ENCODE measurements at places on chromosomes 11 and 22.

DNA sequence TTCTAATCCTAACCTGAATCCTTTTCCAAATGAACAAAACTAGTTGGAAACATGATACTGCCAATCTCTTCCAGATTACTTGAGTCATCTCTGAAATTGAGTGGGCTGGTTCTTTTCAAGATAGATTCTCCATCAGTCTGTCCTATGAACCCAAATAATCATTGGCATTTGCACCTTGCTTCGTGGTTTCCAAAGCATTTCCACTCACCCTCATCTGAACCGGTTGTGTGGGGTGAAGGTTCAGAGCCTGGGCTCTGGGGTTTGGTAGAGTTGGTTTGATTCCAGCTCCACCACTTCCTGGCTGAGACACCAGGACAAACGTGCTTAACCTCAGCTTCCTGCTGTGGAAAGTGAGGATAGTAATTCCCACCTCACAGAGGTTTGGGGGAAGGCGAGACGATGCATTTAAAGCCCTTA is 206.4 kb upstream of the E2F8 start:
- DNase-seq = no peak

GRCh38 chr11:130908770-130909625 is 7.3 kb downstream of the SNX19 start:
- no peak for DNase-seq

- no peak for DNase-seq
Observed at GRCh38 chr11:119615003-119615881, 113.8 kb downstream of the NECTIN1 start.

- no peak for DNase-seq
Observed at GRCh38 chr11:75100314-75100713, 3.6 kb upstream of the OR2AT4 start.

- no peak for DNase-seq
Observed at GRCh38 chr11:69541001-69541285, 59.5 kb downstream of the LINC01488 start.

DNA sequence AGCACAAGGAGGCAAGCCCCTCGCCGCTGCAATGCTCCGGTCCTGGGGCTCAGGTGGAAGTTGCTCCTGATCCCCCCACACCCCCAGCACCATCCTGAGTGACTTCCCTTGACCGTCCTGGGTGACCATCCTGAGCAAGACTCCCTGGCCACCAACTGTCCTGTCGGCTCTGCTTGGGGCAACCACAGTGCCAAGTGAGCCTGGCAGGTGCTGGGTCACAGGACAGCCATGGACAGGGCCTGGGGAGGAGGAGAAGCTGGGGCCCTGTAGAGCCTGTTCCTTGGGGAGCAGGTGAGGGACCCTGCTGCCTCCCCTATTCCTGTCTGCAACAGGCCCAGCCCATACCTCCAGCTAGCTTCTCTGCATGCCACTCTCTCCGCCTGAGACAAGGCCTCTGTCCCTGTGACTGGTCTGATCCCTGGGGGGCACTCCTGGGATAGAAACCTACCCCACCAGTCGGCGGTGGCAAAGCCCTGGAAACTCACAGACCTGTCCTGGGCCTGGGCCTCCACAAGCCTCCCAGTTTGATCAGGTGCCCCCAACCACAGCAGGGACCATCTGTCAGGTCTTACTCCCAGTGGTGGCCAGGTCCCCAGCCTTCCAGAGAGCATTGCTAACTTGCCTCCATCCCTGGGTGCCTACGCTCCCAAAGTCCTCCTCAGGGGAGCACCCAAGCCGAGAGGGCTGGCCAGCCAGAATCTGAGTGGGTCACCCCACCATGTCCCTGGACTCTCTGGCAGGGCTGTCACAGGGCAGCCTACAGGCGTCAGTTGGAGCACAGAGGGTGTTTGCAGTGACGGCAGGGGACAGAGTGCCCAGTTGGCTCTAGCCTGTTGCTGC is 68.7 kb upstream of the WNT7B start:
- no peak for DNase-seq

- DNase-seq = no peak
Observed at GRCh38 chr11:130370845-130371590, 56.3 kb upstream of the ZBTB44 start.

DNA sequence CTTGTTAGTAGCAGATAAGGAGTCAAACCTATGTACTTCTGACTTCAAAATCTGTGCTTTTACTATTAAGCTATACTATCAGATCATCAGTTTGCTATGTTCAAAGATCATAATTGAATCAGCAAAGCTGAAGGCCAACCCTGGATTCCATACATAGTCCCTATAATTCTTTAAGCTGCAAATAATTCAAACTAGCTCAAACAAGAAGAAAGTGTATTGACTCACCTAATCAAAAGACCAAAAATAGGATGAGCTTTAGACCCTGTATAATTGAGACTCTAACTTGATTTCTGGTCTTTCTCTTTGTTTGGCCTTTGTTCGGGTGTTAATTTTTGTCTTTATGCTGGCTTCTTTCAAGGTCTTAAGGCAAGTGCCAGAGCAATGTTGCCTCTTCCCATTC is 213.7 kb downstream of the CWF19L2 start:
- no peak for DNase-seq

- DNase-seq = no peak
Observed at GRCh38 chr22:32720924-32721323, 80.6 kb upstream of the TIMP3 start.

DNA sequence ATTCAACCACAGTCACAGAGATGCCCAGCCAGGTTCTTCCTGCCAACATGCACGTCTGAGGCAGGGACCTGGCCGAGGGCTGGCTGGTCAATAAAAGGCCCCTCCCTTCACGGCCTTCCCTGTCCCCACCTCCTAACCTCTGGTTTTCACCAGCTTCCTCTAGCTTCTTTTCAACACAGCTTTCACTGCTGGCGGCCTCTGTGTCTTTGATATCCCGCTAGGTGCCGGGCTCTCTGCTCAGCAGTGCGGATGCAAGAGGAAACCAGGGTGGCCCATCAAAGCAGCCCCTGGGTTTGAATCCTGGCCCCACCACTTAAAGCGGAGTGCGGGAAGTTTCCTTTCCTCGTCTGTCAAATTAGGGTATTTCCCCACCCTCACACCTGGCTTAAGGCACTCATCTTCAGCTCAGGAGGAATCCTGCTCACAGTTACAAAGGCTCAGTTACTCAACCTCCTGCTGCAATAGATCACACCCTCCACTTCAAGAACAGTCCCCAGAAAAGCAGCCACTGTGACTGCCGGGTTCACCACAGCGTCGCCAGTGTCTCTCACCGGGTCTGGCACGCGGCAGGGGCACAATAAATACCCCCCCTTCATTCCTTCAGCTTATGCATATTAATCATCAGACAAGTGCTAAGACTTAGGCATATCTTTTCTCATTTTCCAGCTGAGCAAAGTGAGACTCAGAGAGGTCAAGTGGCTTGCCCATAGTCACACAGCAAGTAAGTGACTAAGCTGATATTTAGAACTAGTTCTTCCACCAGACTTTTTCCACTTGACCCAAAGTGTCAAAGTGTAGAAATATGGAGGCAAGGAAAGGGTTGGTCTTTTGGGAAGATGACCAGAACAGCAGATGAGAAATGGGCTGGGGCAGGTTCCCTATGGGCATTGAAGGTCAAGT is 45.7 kb downstream of the TXN2 start:
- DNase-seq = peak; percentile 62

GRCh38 chr11:93773045-93773477 is 11.0 kb upstream of the MED17 start:
- no peak for DNase-seq

DNA sequence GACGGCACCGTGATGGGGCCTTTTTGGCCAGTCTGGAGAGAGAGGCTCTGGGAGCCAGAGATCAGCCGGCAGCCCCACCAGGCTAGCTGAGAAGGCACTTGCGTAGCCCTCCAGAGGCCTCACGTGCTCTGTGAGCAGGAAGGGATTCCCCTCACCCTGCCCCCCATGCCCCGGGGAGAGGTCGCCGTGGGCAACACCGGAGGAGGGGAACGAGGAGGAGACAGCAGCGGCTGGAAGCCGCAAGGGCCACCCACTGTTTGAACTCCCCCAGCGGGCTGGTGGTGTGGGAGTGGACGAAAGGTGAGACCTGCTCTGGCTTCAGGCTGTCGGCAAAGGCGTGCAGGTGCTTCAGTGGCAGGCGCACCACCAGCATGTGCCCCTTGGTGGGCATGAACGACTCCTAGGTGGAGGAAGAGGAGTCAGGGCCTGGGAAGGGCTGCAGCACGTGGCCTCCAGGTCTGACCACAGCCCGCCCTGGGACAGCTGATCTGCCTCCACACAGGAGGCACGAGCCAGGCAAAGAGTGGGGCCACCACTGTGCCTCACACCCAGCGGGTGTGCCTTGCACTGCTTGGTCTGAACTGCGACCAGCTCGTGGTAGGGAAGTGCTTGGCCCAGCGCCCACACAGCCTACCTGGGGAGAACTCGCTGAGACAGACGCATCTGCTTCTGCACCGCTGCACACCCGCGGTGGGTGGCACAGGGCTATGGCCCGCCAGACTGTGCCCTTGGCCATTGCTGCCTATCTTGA is 99.9 kb downstream of the MED15 start:
- DNase-seq = no peak

DNA sequence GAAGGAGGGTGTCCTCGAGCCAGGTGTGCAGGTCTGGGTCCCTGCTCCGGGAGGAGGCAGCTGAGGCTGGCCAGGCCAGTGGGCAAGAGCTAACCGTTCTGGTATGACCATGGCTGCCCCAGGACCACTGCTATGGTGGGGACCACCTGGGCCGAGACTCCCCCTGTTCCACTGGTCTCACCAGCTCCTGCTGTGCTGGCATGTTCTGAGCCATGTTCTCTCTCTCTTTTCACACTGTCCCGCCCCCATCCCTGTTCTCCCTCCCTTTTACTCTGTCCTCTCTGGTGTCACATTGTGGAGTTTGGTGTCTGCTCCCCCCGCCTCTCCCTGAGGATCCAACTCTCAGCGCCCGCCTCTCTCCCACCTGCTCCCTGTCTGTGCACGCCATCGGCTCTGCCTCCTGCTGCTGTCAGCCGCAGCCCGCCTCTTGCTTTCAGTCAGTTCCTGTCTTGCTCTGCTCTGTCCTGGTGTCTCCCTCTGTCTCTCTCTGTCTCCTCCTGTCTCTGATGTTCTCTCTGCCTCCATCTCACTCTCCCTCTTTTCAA is 66.4 kb downstream of the LRRC32 start:
- DNase-seq = peak; percentile 41

Data from SHP77 treated with DMSO at 0.1 percent for 48 hours (cell line).